ENCODE measurements at places on chromosomes 2 and 18.

GRCh38 chr2:235511187-235511661, 17.4 kb downstream of the AGAP1 start:
- peak; percentile 88 for DNase-seq

DNA sequence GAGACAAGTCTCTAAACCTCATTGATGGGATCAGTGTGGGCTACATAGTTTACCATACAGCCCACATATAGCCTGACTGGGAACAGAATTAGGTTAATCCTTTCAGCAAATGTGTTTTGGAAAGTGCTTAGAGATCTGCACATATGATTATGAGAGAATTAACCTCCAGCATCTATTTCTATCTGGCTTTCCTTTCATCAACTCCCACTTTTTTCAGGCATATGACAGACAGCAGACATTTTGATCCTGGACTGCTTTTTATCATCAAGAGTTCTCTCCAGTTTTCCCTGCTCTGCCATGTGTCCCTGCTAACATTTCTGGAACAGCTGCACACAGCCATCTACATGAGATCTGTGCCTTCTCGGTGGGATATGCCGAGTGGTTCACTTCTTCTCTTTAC, 139.5 kb upstream of the LRP1B start:
- no peak for DNase-seq

- peak; percentile 99 for DNase-seq
Measured at GRCh38 chr2:234981197-234982095, 29.6 kb downstream of the SH3BP4 start.

DNA sequence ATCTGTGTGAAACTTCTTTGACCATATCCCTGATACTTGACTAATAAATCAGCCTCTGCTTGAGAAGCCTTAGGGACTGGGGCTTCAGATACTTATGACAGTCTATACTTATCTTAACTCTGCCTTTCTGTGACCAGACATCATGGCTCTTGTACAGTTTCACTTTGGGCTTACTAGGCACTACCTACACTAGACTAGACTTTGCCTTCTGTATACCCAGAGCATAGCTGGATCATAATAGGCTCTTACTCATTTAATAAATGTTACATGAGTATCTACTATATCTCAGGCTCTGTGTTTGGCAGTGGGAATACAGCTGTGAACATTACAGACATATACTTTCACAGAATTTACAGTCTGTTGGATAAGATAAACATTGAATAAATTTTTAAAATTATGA, 9.0 kb downstream of the UGP2 start:
- DNase-seq = no peak

DNA sequence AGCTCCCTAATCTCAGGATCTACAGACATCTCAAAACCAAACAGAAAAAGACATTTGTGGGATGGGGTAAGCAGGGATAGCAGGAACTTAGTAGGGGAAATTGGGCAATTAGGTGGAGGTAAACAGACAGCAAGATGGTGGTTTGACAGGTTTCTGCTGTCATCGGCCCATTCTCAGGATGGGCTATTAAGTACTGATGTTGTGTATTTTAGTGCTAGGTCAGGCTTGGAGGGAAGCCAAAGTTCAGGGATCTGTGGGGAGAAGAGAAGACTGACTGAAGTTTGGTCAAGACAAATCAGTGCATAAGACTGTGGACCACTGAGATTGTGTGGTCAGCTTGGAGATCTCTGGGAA, 96.8 kb upstream of the THUMPD2 start:
- DNase-seq = no peak

DNA sequence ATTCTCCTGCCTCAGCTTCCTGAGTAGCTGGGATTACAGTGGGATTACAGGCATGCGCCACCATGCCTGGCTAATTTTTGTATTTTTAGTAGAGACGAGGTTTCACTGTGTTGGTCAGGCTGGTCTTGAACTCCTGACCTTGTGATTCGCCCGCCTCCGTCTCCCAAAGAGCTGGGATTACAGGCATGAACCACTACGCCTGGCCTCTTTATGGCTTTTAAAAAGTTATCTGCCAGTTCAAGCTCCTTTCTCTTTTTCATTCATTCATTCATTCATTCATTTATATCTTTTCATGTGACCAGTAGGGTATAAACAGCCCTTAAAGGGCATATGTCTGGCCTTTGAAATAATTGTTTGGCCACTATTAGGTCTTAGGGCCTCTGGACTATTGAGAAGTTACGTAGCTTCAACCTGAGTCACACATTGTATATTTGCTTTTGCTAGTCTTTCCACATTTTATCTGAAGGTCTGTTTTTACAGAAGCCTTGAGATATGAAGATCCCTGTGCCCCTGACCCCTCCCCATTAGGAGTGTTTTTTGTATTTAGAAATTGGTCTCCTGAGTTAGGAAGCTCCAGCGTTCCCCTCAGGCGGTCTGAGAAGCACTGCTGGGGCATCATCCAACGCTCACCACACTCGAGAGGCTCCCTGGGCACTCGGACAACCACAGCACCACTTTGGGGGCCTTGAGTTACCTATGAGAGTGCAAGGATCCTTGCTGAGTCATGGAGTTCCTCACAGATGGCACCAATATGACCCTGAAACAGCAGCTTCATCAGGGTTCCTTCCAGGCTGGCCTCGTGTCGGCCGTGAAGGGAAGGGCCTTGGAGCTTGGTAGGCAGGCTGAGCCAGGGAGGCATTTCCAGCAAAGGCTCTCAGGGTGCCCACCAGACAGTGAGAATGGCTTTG, 21.8 kb downstream of the FZD5 start:
- no peak for DNase-seq

DNA sequence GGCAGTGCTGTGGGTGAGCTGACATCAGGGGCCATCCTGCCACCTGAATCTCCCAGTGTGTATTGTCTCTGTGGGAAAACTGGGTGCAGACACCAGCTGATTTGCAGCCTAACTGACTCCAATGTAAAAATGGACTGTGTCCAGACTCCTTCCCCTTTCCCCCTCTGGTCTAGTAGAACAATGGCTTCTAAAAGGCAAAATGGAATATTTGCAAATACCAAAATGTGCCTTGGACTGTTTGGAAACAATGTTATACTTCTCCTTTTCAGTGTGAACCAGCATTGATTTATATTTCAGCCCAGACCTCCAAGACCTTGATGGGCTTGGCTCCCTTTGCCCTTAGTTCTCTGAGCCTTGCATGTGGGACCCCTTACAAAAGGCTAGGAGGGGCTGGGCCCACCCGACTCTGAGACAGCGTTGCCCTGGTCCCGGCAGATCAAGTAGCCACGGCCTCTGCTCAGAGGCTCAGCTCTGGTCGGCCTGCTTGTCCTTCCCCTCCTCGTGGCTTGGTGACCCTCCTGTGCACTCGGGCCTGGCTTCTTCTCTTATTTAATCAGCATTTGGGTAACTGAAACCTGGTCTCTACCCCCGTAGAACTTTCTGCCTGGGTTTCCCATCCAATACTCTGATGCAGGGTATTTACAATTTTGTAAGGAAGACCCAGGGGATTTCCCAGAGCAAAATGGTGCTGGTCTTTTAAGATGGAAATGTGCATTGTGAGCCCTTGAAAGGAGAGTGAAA, 18.0 kb upstream of the ACKR3 start:
- no peak for DNase-seq

GRCh38 chr2:98027538-98027937, 31.8 kb upstream of the TMEM131 start:
- DNase-seq = no peak

- no peak for DNase-seq
Measured at GRCh38 chr2:26849056-26849999, 1.4 kb downstream of the DPYSL5 start.

DNA sequence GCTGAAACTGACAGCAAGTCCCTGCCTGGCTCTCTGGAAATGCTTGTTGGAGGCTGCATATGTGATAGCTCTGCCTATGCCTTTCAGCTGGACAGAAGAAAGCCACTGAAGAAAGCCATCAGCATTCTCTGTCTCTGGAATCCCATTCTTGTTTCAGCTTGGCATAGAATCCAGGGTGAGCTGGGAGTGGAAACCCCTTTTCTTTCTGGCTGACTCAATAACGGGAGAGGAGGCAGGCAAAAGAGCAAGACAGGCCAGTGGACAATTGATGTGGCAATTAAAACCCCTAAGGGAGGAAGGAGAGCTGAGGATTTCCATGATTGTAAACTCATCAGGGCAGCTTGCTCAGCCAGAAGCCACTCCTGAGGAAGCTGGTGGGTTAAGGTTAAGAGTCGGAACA, 208.1 kb downstream of the CLIP4 start:
- no peak for DNase-seq

DNA sequence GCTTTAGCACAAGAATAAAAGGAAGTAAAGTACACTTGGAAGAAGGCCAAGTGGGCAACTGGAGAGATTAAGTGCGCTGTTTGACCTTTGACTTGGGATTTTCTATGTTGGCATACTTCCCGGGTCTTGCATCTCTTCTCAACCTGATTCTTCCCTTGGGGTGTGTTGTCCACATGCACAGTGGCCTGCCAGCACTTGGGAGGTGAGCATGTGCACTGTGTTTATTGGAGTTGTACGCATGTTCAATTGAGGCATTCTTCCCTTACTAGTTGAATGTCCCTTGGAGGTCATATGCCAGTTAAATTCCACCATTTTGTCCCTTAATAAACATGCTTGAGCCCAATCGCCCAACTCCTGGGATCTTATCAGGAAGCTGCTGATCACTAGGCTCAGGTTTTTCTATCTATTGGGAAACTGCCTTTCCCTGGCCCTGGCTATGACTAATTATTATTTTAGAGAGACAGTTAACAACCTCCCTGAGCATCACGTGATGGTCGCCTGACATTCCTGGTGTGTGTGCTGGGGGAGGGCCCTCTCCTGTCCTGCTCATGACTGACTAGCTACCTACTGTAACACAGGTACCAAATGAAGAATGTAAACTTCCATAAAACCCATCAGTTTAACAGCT, 62.5 kb upstream of the RAPGEF4 start:
- DNase-seq = peak; percentile 58

DNA sequence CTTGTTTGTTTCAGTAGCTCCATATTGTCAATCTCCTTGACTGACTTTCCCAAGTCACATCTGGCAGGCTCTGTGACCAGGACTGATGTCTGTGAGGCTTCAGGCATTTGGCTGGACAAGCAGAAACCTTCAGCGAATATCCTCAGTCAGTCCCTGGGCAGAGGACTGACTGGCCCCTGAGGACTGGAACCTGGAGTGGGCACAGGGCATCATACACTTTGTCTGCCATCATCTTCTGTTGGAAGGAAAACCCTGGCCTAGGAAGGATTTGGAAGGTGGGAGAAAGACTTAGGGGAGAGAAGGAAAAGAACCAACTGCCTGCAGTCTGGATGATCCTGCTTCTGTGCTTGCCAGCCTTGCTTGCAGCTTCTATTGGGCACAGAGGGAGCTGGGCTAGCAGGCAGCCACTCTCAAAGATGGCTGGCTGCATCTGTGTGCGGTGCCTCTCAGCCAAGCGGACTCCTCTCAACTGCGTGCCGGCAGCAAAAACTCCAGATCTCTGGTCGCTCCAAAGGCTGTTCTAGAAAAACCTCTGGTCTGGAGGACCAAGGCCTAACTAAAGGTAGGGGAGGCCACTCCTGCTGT, 126.8 kb downstream of the MARCHF4 start:
- no peak for DNase-seq

DNA sequence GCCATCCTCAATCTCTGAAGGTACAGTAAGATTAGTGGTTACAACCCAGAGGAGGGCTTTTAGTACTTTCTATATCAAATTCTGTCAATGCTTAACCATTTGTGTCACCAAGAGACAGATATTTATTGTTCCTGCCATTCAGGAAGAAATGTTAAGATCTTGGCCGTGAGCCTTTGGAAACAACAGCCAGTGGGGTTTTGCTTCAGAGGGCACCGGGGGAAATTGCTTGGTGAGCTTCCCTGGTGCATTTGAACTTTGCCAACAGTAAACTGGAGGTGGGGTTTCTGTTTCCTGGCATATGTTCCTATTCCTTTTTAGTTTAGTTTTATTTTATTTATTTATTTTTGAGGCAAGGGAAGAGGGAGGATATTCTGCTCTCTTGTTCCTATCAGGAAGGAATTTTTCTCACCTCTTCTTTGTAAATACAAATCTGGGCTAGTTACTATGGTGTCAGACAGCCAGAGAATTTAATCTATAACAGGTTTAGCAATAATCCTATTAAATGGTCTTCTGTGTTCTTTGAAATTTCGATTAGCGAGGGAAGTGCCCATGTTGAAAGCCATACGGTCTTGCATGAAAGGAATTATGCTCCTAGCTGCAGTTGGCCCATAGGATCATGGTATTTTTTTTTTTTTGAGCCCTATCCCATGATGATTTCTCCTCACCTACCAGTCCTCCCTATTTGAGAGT, 95.7 kb downstream of the MAIP1 start:
- DNase-seq = no peak

- DNase-seq = no peak
Measured at GRCh38 chr2:18833941-18834340, 244.6 kb upstream of the NT5C1B start.

GRCh38 chr2:176175709-176176607, 12.5 kb upstream of the HOXD1 start:
- no peak for DNase-seq

DNA sequence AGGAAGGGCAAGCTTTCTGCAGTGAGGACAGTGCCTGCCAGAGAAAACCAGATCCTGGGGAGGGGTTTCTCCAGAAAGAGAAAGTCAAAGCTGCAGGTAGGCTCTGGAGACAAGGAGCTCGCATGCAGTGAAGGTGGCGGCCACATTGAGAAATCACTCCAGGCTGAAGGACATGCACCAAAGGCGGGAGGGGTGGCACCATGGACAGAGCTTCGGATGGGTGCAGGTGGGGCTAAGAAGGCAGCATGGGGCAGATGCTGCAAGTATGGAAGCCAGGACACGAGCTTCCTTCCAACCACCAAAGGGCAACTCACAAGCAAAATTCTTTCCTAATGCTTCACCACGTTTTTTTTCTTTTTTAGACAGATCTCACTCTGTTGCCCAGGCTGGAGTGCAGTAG, 104.4 kb upstream of the SLC35G4 start:
- DNase-seq = no peak

DNA sequence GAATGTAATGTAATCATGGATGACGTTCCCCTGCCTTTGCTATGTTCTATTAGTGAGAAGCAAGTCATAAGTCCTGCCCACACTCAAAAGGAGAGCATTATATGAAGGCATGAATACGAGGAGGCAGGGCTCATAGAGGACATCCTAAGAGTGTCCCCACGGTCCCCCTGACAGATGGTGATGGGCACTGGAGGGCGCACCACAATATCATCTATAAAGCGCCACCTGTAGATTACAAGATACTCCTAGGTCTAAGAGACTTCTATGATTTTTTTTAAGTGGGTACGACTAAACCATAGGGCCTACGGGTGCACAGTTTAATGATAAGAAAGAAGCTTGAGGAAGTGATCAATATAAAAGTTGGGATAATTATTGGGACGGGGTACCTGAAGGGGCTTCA, 131.0 kb downstream of the PAX3 start:
- no peak for DNase-seq

GRCh38 chr2:217016796-217017419, 157.0 kb upstream of the TNP1 start:
- no peak for DNase-seq
